Mesenteric fat pad (tissue), 1 donor: ENCODE measurements at places on chromosomes 6 and 20.

DNA sequence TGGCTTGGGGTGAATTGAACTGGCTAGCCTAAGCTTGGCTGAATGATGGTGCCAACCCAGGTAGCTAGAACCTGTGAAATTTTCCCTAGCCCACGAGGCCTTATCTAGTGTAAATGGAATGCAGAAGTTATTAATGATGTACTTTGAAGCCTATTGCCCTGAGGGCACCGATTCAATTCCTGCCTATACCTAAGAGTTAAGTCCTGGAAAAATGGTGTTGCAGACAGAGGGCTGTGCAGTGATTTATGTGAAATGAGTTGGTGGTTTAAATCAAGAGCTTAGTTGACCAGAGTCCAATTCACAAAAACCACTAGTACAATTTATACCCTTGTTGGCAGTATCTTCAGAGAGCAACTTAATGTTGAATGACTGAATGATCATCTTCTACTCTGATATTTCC lies 373.8 kb upstream of the JAG1 start:
- DNase-seq = no peak

DNA sequence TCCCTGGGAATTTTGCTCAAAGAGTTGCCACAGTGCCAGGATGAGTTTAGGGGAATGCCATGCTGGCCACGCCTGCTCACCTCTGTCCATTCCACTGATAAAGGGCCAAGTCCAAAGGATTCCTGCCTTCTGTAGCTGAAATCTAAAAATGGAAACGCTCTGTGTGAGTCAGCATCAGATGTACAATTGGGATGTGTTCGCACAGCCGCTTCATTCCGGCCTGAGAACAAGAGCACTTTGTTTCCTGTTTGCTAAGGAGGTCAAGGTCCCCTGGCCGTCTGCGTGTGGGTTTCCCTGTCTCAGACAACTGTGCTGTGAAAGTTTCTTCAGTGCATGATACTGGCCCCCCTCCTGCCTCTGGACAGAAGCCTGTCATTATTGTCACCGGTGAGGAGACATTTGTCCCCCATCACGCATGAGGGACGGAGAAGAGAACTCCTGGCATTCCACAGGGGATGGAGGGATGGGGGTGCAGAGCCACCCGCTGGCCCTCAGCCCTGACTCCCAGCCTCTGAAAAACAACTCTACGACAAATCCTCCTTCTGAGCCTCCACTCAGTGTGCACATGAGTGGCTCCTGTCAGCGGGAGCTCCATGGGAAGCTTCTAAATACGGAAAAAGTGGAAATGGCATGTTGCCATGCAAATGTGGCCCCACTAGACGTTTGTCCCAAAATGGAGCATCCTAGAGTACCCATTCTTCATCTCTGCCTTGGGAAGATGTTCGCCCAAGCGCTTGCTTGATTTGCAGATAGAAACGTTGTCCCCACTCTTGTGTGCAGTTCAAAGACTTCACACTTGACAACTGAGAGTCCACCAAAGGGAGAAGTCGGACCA lies 143.5 kb upstream of the AFDN start:
- no peak for DNase-seq

DNA sequence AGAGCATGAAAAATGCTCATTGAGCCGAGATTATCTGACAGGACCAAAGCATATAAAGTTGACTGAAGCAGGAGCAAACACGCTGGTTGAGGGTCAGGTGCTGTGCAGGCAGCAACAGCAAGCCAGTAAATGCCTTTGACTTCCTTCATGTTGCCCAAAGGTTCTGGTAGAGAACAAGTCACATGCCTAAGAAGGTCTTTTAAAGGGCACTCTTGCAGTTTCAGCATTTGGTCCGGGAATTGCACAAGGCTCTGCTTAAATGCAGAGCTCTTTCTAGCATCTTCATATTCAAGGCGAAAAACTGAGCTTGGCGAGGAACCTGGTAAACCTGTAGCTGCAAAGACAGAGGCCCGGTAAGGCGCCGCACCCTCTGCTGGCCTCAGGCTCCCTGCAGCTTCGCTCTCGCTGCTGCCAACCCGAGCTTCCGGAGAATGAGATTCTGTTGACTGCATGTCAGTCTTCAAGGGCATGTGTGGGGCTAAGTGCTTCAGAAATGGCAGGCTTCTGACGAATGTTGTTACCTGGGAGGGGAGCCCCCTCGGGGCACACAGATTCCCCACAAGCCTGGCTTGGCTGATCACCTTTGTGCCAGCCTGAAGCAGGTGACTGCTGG lies 205.2 kb downstream of the KIF16B start:
- no peak for DNase-seq

DNA sequence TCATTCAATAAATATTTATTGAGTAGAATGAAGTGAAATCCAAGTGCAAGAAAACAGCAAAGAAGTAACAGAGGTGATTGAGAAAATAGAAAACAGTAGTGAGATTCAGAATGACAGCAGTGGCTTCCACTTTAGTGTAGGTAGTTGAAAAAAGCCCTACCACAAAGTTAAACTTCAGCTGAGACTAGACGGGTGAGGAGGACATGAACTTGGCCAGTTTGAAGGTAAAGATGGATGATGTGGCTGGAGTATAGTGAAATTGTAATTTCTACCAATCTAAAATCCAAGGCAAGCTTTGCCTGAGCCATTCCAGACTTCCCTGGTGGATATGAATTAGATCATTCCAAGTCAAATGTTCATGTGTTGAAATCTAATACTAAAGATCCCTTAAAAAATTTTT lies 32.6 kb upstream of the AHI1 start:
- DNase-seq = no peak

DNA sequence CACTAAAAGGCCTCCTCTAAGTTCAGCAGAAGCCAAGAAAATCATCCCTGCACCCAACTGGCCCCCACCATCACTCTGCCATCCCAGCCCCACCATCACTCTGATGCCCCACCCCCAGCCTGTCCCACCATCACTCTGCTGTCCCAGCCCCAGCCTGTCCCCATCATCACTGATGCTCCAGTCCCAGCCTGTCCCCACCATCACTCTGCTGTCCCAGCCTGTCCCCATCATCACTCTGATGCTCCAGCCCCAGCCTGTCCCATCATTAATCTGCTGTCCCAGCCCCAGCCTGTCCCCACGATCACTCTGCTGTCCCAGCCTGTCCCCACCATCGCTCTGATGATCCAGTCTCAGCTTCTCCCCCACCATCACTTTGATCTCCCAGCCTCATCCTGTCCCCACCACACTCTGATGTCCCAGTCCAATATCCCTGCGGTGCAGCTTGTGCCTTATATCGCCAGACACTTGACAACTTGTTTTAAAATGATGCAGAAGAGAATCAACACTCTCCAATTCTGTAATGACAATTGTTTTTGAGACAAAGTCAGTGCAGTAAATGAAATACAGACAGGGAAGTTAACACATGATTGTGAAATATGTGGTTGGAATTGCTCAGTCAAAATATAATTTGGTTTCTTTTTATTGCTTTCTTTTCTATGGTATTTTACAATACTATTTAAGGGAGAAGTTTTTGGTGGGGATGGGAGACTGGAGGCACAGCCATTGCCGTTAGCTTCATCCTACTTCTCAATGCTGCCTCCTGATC lies 100.8 kb downstream of the TNFAIP3 start:
- no peak for DNase-seq

GRCh38 chr6:139277161-139277560 lies 14.6 kb downstream of the TXLNB start:
- no peak for DNase-seq

GRCh38 chr20:6635034-6635736 lies 132.3 kb upstream of the BMP2 start:
- DNase-seq = no peak
